ENCODE measurements at places on chromosomes 1 and 21. TPM values are rescaled to one million over a fixed set of nuclear protein-coding genes. Genes with fewer than 3 reads are reported as not detected.

Gene NR1I3
- total RNA-seq = not detected

Gene KCNE2
- total RNA-seq = not detected

Gene UBL4B
- total RNA-seq = not detected

Gene RHOU
- 10.1 TPM for total RNA-seq

Gene TMIGD3
- not detected for total RNA-seq

Gene ELF3
- 1.9 TPM for total RNA-seq

Gene TACSTD2
- 9.7 TPM for total RNA-seq

Gene RAB3GAP2
- 18.5 TPM for total RNA-seq

Gene EFNA1
- 1.8 TPM for total RNA-seq

Gene AGT
- 1.5 TPM for total RNA-seq

Gene NBPF6
- not detected for total RNA-seq

Gene MSH4
- total RNA-seq = not detected

Gene ZBED6
- 11.4 TPM for total RNA-seq

Gene DBT
- 10.9 TPM for total RNA-seq

Gene LRRC71
- total RNA-seq = not detected

Gene DUSP10
- 8.7 TPM for total RNA-seq

Gene C1orf226
- 1.7 TPM for total RNA-seq

Gene NOS1AP
- total RNA-seq = 0.39 TPM

Gene MAPKAPK2
- total RNA-seq = 50.9 TPM

Gene CREB3L4
- 29.1 TPM for total RNA-seq

Gene TRPM2
- not detected for total RNA-seq

Gene MYBPH
- 8.5 TPM for total RNA-seq

Gene MPL
- total RNA-seq = not detected

Gene CNIH3
- 7.6 TPM for total RNA-seq

Gene B3GALT5
- 0.08 TPM for total RNA-seq

Gene S100A8
- total RNA-seq = not detected

Gene IFNLR1
- total RNA-seq = 0.78 TPM

Gene COL9A2
- 3.4 TPM for total RNA-seq

Gene RPTN
- not detected for total RNA-seq

Gene SELL
- 0.26 TPM for total RNA-seq

Gene REN
- total RNA-seq = not detected

Gene ADGRB2
- total RNA-seq = 17.2 TPM
